ENCODE measurements at places on chromosomes 1 and 21.

DNA sequence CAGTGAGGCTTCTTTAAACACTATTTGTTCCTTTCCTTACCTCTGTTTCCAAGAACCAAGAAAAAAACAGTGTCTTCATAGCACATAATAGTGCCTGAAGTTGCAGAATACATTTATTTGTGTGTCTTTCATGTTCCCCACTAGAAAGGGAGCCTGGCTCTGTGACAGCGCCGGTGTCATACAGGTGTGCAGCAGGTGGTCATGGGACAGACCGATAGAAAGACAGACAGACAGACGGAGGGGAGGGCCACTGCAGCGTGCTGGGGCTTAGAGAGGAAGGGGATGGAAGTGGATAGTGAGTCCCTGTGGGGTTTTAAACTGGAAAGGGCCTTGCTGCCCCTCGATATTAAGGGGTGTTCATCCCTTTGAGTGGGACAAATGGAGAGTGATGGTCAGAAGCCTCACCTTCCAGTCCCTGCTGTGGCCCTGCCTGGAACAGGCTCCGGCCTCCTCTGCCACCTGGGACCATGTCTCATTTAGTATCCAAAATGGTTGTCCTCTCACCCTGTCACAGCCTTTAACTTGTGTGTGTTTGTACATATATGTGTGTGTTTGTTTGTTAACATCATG lies 152.9 kb downstream of the PGBD5 start:
- no peak for DNase-seq

- no peak for DNase-seq
These were observed 69.0 kb downstream of the ITPKB start for GRCh38 chr1:226670073-226670472.

- peak; percentile 78 for DNase-seq
These were observed 140.2 kb upstream of the FGGY start for GRCh38 chr1:59156526-59157199.

DNA sequence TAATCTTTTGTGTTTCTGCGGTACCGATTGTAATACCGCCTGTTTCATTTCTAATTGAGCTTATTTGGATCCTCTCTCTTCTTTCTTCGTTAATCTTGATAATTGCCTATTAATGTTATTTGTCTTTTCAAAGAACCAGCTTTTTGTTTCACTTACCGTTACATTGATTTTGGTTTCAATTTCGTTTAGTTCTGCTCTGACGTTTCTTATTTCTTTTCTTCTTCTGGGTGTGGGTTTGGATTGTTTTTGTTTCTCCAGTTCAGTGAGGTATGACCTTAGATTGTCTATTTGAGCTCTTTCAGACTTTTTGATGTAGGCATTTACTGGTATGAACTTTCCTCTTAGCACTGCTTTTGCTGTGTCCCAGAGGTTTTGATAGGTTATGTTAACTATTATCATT lies 9.4 kb downstream of the OR2M2 start:
- no peak for DNase-seq

DNA sequence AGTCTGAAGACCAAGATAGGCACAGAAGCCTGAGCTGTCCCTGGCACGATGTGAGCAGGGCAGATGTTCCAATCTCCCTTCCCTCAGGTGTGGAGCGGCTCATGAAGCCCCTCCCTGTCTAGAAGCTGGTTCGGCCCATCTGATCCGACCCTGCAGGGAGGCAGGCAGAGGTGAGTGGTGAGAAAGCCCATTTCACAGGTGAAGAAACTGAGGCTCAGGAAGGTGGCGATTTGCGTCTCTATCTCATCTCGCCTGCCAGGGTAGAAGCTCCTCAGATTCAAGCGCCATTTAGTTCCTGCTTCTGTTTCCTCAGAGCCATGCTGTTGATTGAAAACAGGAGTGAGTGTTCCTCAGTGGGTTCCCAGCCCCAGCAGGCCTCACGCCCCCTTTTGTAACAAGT lies 16.9 kb upstream of the TENT5B start:
- no peak for DNase-seq

- peak; percentile 75 for DNase-seq
These were observed 7.6 kb upstream of the IL22RA1 start for GRCh38 chr1:24150234-24151174.

- no peak for DNase-seq
These were observed 11.1 kb downstream of the PYHIN1 start for GRCh38 chr1:158942490-158942889.

GRCh38 chr1:170698301-170699275 lies 34.7 kb downstream of the PRRX1 start:
- peak; percentile 79 for DNase-seq

GRCh38 chr21:43345746-43346409 lies 81.1 kb downstream of the SIK1 start:
- DNase-seq: no peak

DNA sequence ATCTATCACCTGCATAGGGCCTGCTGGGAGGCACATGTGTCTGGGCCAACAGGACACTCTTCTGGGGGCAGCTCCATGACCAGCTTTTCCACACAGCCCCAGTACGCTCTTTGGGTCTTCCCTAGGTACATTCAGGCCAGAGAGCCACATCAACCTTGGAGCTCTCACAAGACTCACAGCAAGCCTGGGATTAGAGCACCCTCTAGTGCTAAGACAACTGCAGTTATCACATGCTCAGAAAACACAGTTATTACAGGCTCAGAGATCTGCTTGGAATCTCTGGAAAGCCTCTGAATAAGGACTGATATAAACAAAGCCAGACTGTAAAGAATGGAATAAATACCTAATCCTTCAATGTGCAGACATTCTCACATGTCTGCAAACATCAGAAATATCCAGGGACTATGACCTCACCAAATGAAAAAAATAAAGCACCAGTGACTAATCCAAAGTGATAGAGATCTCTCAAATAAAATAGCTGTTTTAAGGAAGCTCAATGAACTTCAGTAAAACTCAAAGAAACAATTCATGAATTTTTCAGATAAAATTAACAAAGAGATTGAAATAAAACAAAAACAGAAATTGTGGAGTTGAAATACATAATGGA lies 563.9 kb upstream of the NR5A2 start:
- peak; percentile 79 for DNase-seq

GRCh38 chr1:97038410-97038809 lies 316.8 kb downstream of the PTBP2 start:
- no peak for DNase-seq

GRCh38 chr1:178739285-178740045 lies 14.4 kb downstream of the RALGPS2 start:
- no peak for DNase-seq

DNA sequence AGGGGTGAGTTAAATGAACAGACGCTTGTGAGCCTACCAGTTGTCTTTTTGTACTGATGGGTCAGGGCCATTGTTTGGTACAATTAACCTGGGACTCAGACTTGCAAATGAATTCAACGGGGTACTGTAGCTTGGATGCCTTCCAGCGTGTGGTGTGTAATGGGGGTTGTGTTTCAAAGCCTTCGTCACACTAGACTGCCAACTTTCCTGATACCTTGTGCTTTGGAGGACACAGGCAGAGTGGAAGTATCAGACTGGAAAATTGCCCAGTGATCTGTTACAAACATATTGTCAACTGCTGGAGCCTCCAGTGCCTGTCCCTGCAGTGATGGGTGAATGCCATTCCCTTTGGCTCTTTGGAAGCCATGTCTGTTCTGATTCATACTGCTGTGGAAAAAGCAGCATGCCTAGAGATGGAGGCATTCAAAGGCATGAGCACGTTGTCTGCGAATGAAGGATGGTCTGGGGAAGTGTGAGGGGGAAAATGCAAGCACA lies 384.5 kb downstream of the LMX1A start:
- peak; percentile 39 for DNase-seq

DNA sequence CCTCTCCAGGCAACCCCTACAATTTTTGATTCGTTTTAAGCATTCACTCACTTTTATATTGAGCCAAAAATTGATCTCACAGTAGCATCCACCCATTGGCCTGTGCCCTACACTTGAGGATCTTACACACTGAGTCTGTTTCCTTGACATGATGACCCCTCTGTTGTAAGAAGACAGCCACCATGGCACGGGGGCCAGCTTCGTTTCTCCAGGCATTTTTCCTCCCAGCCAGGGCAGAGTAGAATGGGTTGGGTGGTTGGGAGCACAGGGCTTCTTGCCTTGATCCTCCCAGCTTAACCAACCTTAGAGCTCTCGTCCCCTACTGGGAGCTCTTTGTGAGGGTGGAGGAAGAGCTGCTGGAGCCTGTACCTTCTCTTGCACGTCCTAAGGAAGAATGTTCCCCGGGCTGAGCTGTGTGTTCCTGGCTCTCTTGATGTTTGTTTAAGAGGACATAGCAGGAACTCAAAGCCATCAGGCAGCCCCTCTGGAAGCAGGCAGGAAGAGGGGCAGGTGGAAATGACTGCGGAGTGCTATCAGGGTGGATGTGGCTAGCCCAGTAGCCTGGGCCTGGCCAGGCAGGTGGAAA lies 213.2 kb upstream of the TMEM51 start:
- peak; percentile 31 for DNase-seq

DNA sequence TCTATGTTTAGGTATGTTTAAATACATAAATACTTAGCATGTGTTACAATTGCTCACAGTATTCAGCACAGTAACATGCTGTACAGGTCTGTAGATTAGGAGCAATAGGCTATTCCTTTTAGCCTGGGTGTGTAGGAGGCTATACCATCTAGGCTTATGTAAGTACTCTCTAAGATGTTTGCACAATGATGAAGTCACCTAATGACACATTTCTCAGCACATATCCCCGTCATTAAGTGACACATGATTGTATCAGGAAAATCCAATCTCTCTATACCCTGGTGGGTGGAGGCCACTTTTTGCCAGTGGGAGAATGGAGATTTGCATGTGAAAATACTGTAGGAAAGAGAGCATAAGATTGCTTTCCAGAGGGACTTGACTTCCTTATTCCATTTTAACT lies 5.5 kb upstream of the TEDDM1 start:
- no peak for DNase-seq

DNA sequence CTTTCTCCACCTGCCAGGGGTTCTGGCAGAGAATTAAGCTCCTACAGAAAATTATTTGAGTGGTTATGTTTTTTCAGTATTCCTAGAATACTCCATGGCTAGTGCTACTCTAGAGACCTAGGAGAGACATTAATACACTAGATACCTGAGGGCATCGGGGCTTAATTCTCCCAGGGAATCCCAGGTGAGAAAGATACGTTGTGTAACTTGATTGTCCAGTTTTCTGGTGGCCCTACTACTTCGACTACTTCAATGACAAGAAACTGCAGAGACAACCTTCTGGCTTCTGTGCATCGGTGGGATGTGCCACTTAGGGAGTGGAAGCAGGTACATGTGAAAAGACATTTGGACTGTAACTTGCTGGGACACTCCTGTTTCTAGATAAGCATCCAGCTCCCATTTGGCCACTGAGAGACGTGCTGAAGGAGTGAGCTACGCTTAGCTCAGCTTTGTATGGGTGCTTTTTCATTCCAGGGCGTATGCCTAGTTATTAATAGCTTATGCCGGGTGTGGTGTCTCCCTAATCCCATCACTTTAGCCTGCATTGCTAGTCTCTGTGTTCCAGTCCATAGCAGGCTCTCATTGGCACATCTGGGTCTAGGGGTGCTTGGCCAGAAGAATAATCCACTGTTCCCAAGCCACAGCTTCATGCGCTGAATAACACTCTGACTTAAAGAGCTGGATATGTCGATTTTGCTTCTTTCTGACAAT lies 300.7 kb downstream of the SIPA1L2 start:
- DNase-seq: no peak

GRCh38 chr21:41641510-41641815 lies 125.4 kb downstream of the RIPK4 start:
- no peak for DNase-seq

DNA sequence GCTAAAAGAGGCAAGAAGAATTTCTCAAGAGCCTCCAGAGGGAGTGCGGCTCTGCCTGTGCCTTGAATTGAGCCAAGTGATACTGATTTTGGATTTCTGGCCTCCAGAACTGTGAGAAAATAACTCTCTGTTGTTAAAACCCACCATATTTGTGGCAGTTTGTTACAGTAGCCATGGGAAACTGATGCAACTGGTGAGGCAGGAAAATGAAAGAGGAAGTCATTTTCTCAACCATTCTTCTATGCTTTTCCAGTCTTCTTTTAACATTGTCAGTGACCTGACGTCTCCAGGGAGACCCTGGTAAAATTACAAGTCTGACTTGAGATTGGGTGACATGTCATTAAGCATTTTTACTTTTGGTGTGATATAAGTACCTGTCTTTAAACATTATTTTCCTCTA lies 5.8 kb downstream of the OR6P1 start:
- DNase-seq: no peak

DNA sequence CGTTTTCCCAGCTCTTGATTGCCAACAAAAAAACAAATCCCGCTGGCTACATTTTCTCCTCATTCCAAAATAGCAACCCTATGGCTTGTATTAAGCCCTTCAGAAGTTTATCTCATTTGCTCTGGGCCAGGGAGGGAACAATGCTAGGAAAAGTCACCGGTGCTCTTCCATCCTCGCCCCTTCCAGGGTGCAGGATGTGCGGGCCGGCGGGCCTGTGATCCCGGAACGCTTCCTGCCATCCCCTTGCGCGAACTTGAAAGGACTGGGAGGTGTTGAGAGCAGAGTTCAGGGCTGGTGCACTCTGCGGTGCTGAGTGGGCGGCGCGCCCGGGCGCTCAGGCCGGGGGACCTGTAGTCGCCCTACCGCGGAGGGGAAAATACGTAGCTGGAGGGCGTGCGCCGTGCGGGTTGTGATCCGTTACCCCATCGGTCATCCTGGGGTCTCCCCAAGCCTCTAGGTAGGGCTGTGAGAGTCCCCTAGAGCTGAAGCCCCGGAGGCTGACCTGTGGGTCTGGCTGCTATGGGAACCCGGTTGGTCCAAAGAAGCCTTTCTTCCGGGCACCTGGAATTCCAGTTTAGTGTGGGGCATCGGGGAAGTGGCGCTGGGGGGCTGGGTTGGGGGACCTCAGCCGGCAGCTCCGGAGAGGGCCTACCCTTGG lies 13.1 kb downstream of the NR5A2 start:
- no peak for DNase-seq

DNA sequence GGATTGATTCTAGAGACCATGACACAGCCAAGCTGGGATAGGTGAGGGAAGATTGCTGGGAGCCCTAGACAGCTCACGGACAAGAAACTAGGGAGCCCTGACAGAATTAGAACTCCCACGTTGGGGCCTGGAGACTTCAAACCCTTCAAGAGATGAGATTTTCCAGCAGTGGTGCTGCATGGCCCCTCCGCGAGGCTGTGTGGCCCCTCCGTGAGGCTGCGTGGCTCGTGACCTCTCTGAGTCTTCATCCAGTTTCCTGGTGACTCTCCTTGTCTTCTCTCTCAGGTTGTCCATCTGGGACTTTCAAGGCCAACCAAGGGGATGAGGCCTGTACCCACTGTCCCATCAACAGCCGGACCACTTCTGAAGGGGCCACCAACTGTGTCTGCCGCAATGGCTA lies 109.9 kb downstream of the LACTBL1 start:
- DNase-seq: no peak

DNA sequence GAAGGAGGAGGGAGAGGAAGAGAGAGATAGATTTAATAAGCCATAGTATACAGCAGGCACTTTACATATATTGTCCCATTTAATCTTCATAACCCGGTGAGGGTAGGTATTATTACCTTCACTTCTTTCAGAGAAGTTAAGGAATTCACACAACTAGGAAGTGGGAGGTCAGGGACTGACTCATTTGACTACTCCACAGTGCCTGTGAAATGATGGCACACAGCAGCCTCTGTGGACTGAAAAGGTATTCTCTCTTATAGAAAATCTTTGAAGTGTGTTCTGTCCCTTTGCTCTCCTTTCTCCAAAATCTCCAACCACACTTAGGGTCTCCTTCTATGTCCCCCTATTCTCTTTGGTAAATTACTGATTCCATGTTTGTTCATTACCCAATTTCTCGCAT lies 23.9 kb downstream of the PALMD start:
- DNase-seq: no peak

Data from NCI-H446 (cell line).